ENCODE measurements at places on chromosomes 6 and 20. TPM values are rescaled to one million over a fixed set of nuclear protein-coding genes. Genes with fewer than 3 reads are reported as not detected.

TCF15 gene
- total RNA-seq: not detected

DNA sequence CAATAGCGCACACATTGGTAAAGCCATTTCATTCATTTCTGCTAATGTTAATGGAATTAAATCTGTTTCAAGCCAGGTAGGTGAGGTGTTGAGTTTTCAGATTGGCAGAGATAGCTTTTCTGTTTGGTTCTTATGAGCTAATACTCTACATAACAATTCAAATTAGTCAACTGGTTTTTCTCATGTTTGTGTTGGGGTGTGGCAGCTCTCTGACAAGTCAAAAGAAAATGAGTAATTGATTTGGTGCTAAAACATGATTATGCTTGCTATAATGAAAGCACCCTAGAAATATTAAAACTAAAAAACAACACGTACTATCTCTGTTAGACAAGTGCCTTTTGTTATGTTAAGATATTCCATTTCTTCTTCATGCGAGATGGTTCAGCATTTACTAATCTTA, 13.6 kb downstream of the PPP1R14C start:
- DNase-seq: no peak
- no peaks in the 10 kb centered on the region for H3K4me1 ChIP-seq
- no peaks in the 10 kb centered on the region for H3K27me3 ChIP-seq
- no peak overlapping the region for H3K27ac ChIP-seq
- no peaks in the 10 kb centered on the region for H3K36me3 ChIP-seq

DNA sequence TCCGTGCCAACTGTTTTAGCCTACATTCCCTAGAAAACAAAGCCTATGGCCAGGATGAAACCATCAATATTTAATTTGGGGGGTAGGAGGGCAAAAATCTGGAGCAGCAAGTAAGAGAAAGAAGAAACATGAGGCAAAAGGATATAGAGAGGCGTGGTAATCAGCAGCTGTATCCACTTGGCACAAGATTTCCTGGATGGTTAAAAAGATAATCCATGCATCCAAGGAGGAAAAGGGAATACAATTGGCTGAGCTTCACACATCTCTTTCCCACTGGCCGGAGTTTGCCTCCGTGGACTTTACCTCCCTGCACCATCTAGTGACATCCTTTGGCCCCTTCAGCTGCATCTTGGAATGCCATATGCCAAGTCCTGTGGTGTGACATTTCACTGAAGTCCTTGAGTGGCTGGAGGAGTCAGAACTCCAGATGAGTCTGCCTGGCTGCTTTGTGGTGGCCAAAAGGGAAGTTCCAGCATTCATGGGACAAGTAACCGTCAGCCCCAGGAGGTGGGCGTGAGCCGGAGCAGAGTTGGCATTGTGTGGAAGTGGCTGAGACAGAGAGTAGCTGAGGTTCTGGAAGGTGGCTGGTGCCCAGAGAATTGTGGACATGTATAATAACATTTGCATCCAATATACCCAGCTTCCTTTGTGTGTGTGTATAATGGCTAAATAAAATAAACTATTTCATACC, 13.7 kb upstream of the TMX4 start:
- H3K27ac ChIP-seq: no peak overlapping the region
- H3K4me3 ChIP-seq: no peak overlapping the region
- DNase-seq: no peak
- H3K36me3 ChIP-seq: no peaks in the 10 kb centered on the region
- no peaks in the 10 kb centered on the region for H3K4me1 ChIP-seq

CHRNA4 gene
- not detected for total RNA-seq

SMPD2 gene
- total RNA-seq: 28.4 TPM

DNA sequence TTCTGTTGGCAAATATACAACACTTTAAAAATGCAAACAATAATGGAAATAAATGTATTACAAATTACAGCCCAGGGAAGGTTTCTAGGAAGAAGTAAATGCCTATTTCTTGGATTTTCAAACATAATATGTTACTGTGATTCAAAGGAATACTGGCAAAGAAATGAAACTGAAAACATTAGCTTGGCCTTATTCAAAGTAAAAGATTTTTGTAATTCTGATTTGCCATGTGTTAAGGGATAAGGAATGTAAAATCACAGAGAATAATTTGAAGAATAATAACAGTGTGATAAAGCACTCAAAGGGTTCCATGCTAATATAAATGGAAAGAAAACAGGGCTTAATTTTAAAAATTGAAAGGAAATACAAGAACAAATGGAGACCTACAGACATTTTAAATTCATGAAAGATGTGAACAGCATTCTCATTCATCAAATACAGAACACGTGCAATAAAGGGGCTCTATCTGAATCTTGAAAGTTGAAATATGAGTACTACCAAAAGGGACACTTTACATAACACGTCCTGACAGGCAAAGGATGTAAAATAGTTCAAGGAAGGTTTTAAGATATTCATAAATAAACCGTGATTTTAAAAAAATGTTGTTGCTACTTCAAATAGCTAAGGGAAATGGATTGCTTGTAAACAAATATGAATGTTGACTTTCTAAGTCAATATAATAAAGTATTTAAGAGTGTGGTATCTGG, 138.1 kb downstream of the RFPL4B start:
- H3K27me3 ChIP-seq: no peaks in the 10 kb centered on the region
- H3K4me1 ChIP-seq: no peaks in the 10 kb centered on the region
- no peak overlapping the region for H3K27ac ChIP-seq
- DNase-seq: no peak
- H3K36me3 ChIP-seq: no peaks in the 10 kb centered on the region

GRCh38 chr6:163531122-163531521, 116.6 kb downstream of the QKI start:
- no peak for DNase-seq
- H3K27me3 ChIP-seq: no peaks in the 10 kb centered on the region
- H3K4me1 ChIP-seq: no peaks in the 10 kb centered on the region
- no peak overlapping the region for H3K4me3 ChIP-seq
- H3K36me3 ChIP-seq: no peaks in the 10 kb centered on the region
- no peak overlapping the region for H3K27ac ChIP-seq

DNA sequence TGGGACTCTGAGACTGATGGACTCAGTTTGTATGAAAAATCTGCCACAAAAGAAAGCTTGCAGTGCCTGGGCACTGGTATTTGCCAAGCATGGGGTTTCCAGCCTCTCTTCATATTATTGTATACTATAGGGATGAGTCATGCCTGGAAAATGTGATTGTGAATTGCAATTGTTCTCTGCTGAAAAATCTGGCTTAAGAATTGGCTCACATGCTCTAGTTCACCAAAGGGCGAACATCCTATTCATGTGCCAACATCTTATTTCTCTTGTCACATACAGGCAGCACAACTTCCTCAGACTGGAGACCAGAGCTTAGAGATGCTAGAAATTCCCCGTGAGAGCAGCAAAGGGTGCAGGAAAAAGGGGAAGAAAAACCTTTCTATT, 103.6 kb upstream of the KCNK16 start:
- DNase-seq: no peak
- H3K27ac ChIP-seq: no peak overlapping the region
- no peaks in the 10 kb centered on the region for H3K4me1 ChIP-seq
- no peak overlapping the region for H3K4me3 ChIP-seq
- no peaks in the 10 kb centered on the region for H3K36me3 ChIP-seq

GRCh38 chr6:124294574-124295200, 491.0 kb downstream of the NKAIN2 start:
- H3K4me3 ChIP-seq: no peak overlapping the region
- no peaks in the 10 kb centered on the region for H3K36me3 ChIP-seq
- DNase-seq: no peak
- no peak overlapping the region for H3K27ac ChIP-seq
